ENCODE measurements at places on chromosomes 7 and 10.

DNA sequence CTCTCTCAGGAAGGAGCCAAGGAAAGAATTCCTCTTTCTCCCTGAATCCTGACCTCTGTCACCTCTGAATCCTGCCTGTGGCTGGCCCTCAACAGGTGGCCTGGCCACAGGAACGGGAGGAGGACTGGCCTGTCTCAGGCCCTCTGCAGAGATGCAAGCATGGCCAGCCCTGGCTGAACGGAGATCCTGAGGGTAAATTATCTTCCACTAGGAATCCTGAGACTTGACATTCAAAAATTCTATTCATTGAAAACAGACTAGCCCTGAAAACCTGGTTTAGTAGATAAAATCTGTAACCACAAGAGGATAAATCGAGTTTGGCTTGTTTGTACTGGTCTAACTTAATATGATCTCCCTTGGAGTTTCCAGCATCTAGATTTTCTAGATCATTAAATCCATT is 579.3 kb downstream of the LRMDA start:
- no peak for DNase-seq

DNA sequence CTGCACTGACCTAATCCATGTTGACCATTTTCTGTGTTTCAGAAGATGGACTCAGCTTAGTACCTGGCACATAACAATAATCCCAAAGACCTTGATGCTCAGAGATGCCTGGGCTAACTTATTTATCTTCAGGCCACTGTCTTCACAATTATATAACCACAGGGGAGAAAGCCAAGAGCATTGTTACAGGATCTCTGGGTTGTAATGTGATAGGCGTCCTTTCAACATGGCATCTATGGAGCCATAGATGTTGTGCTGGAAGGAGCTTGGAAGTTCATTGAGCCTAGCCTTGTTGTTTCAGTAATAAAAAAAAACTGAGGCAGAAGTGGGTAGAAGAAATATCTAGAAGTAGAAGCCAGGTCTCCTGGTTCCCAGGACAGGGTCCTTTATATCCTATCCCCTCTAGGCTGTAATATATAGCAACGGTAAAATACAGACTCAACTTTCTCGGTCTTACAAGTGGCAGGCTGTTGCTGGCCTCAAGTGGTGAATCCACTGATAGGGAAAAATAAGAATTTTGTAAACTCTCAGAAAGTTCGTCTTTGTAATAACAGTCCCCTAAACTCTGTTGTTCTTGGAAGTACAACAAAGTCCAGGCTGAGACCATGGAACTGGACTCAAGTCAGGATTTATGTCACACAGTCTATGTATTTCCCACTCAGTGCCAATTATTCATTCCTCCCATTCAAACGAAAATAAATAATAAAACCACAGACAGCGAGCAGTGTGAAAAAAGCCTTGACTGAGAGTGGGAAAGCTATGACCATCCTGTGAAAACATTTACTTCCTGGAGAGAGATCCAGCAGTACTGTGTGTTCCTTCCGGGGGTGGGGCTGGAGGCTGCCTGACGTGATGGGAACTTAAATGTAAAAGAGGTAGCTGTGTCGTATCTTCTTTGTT is 277.6 kb downstream of the REEP3 start:
- DNase-seq = no peak

- no peak for DNase-seq
Measured at GRCh38 chr7:93958216-93958615, 36.7 kb downstream of the GNG11 start.

GRCh38 chr10:118590334-118590733 is 5.1 kb downstream of the PRLHR start:
- DNase-seq = no peak

GRCh38 chr10:10647331-10647730 is 370.3 kb upstream of the CELF2 start:
- DNase-seq = no peak

Measured in activated CD8-positive, alpha-beta memory T cell treated with anti-CD3 and anti-CD28 coated beads for 1 hour (primary cell).